GM23248 (cell line): ENCODE measurements at places on chromosomes 12 and 14. TPM values are rescaled to one million over a fixed set of nuclear protein-coding genes. Genes with fewer than 3 reads are reported as not detected.

Gene AQP5
- not detected in 2 replicates for total RNA-seq

GRCh38 chr12:65615118-65615517, 209.2 kb upstream of the HMGA2 start:
- DNase-seq: peak; percentile 94

DNA sequence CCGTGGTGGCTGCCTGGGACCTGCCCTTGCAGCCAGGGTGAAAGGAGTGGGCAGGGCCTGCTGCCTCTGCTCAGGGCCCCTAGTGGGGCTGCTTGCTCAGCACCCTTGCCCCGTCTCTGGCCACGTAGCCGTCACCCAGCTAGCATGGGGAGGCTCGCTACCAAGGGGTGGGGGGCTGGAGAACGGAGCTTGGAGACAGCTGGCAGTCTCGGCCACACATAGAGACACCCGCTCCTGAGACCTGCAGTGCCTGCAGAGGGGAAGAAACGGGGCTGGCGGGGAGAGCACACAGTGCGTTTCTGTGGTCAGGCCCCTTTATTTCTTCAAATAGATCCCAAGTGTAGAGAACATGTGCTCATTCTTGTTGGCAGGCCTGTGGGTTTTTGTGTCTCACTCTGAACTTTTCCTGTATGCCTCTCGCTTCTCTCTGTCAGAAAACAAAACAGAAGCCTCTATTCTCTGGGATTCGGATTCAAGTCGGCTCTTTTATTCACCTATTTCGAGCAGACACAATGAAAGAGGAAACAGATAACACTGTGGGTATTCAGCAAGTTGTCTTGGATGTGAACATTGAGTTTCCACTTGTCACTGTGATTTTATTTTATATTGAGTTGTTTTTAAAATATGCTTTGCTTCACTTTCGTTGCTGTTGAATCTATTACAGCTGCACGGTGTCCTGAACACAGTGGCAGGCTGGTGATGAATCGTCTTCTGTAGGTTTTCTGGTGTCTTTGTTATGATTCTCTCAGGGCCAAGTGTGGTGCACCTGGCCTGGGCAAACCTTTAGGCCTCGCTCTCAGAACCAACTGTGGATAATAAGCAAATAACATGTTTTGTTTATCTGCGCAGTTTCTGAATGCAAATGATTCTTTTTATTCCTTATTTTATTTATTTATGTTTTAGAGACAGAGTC, 26.5 kb downstream of the PACS2 start:
- DNase-seq: no peak

DNA sequence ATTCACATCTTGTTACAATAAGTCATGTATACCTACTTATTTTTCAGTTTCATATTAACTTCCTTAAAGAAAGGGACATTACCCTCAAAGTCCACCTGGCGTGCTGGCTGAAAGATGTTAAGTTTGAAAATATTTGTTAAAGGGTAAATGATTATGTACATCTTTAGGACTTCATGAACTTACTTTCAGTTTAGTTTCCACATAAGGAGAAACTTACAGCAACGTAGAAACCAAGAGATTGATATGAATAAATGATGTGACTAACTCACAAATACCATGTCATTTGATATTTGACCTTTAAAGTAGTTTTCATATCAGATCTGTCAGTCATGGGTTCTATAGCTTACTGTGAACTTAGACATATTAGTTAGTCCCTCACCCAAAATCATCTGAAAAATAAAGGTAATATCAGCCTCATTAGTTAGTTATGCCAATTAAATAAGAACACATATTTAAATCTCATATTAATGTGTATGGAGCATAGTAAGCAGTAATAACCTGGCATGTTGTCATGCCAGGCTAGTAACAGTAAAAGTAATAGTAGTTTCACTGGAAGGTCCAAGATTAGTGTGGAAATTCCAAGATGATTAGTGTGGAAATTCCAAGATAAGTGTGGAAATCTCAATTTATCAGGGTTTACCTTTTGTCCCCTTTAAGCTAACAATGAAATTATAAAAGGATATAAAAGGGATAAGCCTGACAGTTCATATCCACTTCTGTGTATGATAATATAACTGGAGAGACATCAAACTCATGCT, 1.9 kb upstream of the CLEC2D start:
- DNase-seq: peak; percentile 1

Gene MGP
- 0.86 TPM in 1 of 2 replicates, not detected in the other for total RNA-seq

DNA sequence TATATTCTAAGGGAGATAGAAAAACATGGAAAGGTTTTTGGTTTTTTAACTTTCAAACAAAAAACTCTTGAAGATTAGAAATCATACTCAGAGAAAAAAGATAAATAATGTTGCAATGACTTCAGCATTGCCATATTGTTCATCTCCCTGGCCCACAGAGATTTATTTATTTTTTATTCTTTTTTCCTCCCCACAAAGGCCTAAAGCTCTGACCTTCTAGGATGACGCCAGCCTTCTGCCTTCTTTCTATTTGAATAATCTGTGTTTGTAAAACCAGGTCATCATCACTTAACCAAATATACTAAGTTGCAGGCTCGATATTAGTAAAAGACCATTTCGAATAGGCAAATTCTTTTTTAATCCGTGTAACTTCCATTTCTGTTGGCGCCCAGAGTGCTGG, 4.4 kb upstream of the DCP1B start:
- no peak for DNase-seq
